Adrenal gland (tissue), 19 donors: ENCODE measurements at places on chromosomes 13 and 19. TPM values are rescaled to one million over a fixed set of nuclear protein-coding genes. Genes with fewer than 3 reads are reported as not detected.
A peak's percentile ranks its signal among the peaks of the same experiment; 100 is the strongest.

DNA sequence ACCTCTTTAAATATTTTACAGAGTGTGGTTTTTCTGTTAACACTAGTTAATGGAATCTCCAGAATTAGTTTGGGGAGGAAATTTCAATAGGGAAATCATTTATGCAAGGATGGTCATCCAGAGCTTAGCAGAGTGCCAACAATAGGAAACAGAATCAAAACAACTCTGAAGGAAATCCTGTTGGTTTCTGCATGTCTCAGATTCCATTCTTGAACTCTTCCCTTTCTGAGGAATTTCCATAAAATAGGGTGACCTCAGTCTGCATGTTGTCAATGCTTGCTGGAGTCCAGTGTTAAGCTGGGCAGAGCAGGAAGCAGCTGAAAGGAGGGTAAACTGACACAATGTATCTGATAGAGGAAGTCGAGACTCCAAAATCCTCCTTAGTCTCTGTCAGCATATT, 16.9 kb downstream of the CBY2 start:
- DNase-seq, result no peak
- no peaks in the 10 kb centered on the region for H3K36me3 ChIP-seq
- H3K27me3 ChIP-seq, result no peaks in the 10 kb centered on the region
- H3K27ac ChIP-seq, result no peak overlapping the region
- H3K4me1 ChIP-seq, result no peaks in the 10 kb centered on the region
- no peak overlapping the region for H3K4me3 ChIP-seq

GRCh38 chr19:31666126-31666525, 316.9 kb upstream of the TSHZ3 start:
- H3K27me3 ChIP-seq, result no peaks in the 10 kb centered on the region
- H3K4me1 ChIP-seq, result no peaks in the 10 kb centered on the region
- no peak overlapping the region for H3K4me3 ChIP-seq
- no peak for DNase-seq

- peaks cover 84% of the 10 kb centered on the region for H3K36me3 ChIP-seq
- peak overlapping the region; percentile 54 for H3K27ac ChIP-seq
- peaks cover 23% of the 10 kb centered on the region for H3K4me1 ChIP-seq
- H3K4me3 ChIP-seq, result no peak overlapping the region
- no peaks in the 10 kb centered on the region for H3K27me3 ChIP-seq
These were observed 16.9 kb downstream of the CAPN12 start for GRCh38 chr19:38727306-38727867.

CEACAM20 gene
- total RNA-seq, result not detected

- no peaks in the 10 kb centered on the region for H3K27me3 ChIP-seq
- H3K36me3 ChIP-seq, result no peaks in the 10 kb centered on the region
- no peak overlapping the region for H3K27ac ChIP-seq
- DNase-seq, result no peak
- H3K4me1 ChIP-seq, result no peaks in the 10 kb centered on the region
These were observed 29.1 kb downstream of the TDRD3 start for GRCh38 chr13:60426075-60426474.

DNA sequence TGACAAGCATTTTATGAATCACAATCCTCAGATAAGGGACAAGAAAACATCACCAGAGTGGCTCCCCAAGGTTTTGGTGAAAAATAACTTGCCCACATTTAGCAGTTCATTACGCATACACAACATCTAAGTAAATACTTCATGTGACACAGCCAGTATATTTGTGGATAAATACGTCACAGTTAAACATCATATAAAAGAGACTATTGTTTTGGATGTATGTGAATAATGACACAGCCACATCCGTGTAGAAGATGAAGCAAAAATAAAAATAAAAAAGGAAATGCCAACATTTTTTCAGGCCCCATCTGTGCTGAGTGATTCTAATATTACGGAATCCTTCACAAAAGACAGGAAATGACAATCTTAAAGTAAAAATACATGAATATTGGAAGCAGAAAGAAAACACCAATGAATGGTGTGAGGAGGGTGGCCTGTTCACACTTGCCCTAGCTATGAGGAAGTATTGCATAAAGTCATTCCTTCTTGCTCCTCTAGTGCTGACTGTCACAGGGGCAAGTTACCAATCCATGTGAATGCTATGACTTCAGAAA, 457.1 kb downstream of the KLF12 start:
- no peak overlapping the region for H3K4me3 ChIP-seq
- H3K27me3 ChIP-seq, result no peaks in the 10 kb centered on the region
- DNase-seq, result no peak
- no peaks in the 10 kb centered on the region for H3K4me1 ChIP-seq
- no peaks in the 10 kb centered on the region for H3K36me3 ChIP-seq

DNA sequence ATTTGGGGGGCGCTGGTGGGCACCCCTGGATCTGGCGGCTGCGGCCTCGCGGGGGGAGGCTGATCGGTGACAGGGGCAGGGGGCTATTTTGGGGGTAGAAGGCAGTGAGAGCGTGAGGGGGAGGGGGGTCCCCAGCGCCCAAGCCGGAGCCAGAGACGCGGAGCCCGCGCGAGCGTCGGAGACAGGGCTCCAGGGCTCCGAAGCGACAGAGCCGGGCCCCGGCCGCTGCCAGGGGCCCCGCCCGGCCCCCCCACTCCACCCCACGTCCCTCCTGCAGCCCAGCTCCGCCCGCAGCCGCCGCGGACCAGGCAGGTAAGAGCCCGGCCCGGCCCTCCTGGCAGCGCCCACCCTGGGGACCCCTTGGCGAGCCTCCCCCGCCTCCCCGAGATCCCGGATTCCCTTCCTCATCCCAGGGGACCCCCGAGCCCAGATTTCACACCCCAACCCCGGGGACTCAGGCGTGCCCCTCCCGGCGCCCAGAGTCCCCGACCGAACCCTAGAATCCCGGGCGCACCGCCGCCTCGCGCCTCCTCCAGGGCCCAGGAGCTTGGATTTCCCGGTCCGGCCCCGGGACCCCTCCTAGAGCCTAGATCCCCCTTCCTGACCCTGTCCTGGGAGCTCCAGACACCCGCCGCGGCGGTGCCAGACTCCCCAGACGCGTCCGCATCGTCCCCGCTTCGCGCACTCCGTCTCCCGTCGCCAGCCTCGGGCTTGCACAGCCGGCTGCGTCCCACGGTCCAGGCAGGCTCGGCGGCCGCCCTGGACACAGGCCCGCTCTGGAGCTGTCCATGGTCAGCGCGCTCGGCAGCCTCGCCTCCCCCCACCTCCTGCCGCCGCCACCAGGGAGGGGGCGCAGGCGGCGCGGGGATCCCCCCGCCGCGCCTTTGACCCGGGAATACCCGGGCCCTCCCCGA, at the start of gene PPFIA3:
Gene PPFIA3 (plus strand): TSS at position 134 of the 914 bp plus-strand sequence. CDS start 8,330 bp downstream, outside the sequence.
- H3K4me1 ChIP-seq, result peaks cover 19% of the 10 kb centered on the region
- H3K27ac ChIP-seq, result peak within 1 kb of the TSS; percentile 96
- peak; percentile 74 for DNase-seq
- H3K36me3 ChIP-seq, result no peaks in the 10 kb centered on the region
- no peaks in the 10 kb centered on the region for H3K27me3 ChIP-seq

TEX26 gene
- not detected for total RNA-seq

- peaks cover 19% of the 10 kb centered on the region for H3K4me1 ChIP-seq
- no peak for DNase-seq
- H3K27me3 ChIP-seq, result no peaks in the 10 kb centered on the region
- peaks cover 76% of the 10 kb centered on the region for H3K36me3 ChIP-seq
These were observed 7.8 kb downstream of the KHSRP start for GRCh38 chr19:6416658-6417405.

GRCh38 chr19:54179921-54180461, 7.0 kb upstream of the TMC4 start:
- H3K4me3 ChIP-seq, result no peak overlapping the region
- no peak for DNase-seq
- no peaks in the 10 kb centered on the region for H3K4me1 ChIP-seq
- H3K27me3 ChIP-seq, result no peaks in the 10 kb centered on the region
- H3K27ac ChIP-seq, result no peak overlapping the region

GRCh38 chr13:47480121-47480520, 521.0 kb downstream of the SUCLA2 start:
- no peak for DNase-seq
- H3K4me3 ChIP-seq, result no peak overlapping the region
- no peaks in the 10 kb centered on the region for H3K36me3 ChIP-seq
- no peak overlapping the region for H3K27ac ChIP-seq
- H3K27me3 ChIP-seq, result no peaks in the 10 kb centered on the region
- no peaks in the 10 kb centered on the region for H3K4me1 ChIP-seq

GAS6 gene
- total RNA-seq, result 100 TPM

CPB2 gene
- total RNA-seq, result not detected

GRCh38 chr19:45030825-45031224, 8.0 kb upstream of the CLASRP start:
- DNase-seq, result no peak
- H3K27ac ChIP-seq, result no peak overlapping the region
- no peaks in the 10 kb centered on the region for H3K4me1 ChIP-seq
- no peaks in the 10 kb centered on the region for H3K36me3 ChIP-seq
- no peaks in the 10 kb centered on the region for H3K27me3 ChIP-seq
- H3K4me3 ChIP-seq, result no peak overlapping the region

GRCh38 chr13:41599619-41600018, 142.3 kb downstream of the RGCC start:
- H3K27ac ChIP-seq, result no peak overlapping the region
- no peaks in the 10 kb centered on the region for H3K27me3 ChIP-seq
- DNase-seq, result no peak
- no peaks in the 10 kb centered on the region for H3K4me1 ChIP-seq
- no peak overlapping the region for H3K4me3 ChIP-seq
- no peaks in the 10 kb centered on the region for H3K36me3 ChIP-seq

GRCh38 chr13:62305756-62306155, 890.1 kb upstream of the PCDH20 start:
- H3K27ac ChIP-seq, result no peak overlapping the region
- no peak for DNase-seq
- no peaks in the 10 kb centered on the region for H3K4me1 ChIP-seq
- H3K4me3 ChIP-seq, result no peak overlapping the region

DNA sequence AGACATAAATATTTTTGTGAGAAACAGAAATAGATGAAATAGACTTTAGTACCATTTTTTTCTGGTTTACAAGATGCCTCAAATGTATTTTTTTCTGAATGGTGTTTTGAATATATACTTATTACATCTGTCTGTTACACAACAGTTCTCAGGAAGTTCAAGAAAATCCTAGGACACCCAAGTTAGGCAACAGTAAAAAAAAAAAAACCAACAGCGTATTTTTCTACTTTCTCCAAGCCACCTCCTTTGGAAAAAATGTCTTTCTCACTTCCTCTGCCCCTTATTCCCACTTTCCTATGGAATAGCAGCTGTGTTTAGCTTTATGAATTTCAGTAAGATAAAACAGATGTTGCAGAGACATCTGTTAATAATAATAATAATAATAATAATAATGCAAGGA, 489.6 kb upstream of the KLF12 start:
- no peaks in the 10 kb centered on the region for H3K4me1 ChIP-seq
- no peak overlapping the region for H3K27ac ChIP-seq
- H3K4me3 ChIP-seq, result no peak overlapping the region
- DNase-seq, result no peak

DNA sequence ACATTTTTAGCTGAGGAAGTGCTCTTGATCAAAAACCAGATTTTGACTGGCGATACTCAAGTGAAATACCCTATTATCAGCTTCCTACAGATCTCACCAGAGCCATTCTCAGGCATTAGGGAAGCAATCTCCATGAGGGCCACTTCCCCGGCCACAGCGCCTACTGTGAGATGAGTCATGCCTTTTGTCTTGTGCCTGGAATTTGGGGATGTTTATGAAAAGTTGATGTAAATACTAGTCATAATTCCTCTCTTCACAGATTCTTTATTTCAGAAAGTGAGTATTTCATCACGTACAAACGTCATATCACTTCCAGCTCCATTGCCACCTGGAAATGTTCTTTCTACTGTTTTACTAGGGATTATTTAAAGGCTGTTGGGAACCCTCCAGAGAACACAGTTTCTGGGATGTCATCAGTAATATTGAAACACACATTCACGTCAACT, 25.3 kb upstream of the SLC46A3 start:
- H3K36me3 ChIP-seq, result no peaks in the 10 kb centered on the region
- DNase-seq, result no peak
- H3K4me1 ChIP-seq, result no peaks in the 10 kb centered on the region
- no peak overlapping the region for H3K4me3 ChIP-seq

DNA sequence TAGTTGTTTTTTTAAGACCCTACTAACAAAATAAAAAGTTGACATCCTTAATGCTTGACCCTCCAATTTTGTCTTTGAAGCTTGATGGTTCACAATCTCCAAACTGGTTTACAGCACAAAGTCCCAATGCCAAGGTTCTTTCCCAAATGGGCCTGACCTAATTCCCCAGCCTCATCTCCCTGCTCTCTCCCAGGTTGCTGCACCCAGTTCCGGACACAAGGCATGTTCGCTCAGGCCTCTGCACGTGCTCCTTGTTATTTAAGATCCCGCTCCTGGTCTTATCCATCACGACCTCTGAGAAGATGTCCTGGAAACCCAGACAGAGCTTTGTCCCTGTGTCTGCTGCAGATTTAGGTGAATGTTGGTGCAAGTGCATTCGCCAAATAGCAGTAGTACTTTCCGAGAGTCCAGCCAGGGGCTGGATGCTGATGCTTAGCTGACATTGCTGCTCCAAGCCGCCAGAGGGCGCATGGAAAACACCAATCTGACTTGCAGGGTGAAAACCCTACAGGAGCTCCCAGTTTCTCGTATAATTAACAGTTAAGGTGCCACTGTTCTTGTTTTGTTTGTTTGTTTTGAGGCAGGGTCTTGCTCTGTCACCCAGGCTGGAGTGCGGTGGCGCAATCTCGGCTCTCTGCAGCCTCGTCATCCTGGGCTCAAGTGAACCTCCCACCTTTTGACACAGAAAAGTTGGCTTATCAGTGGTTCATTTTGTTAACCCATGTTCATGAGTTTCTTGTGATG, 18.5 kb downstream of the LYPD3 start:
- no peak overlapping the region for H3K27ac ChIP-seq
- H3K4me1 ChIP-seq, result no peaks in the 10 kb centered on the region

DNA sequence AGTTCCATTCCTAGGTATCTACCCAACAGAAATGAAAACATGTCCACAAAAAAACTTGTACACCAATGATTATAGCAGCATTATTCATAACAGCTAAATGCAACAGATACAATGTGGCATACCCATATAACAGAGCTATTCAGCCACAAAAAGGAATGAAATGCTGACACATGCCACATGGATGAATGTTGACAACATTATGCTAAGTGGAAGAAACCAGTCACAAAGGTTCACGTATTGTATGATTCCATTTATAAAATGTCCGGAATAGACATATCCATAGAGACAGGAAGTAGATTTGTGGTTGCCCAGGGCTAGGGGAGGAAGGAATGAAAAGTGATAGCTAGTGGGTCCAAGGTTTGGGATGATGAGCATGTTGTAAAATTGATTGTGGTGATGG, 10.8 kb downstream of the CRYL1 start:
- H3K27me3 ChIP-seq, result no peaks in the 10 kb centered on the region
- peaks cover 14% of the 10 kb centered on the region for H3K36me3 ChIP-seq
- no peak for DNase-seq
- H3K4me1 ChIP-seq, result no peaks in the 10 kb centered on the region
- no peak overlapping the region for H3K4me3 ChIP-seq
- no peak overlapping the region for H3K27ac ChIP-seq
